ENCODE measurements at places on chromosomes 3 and 15.
A peak's percentile ranks its signal among the peaks of the same experiment; 100 is the strongest.

GRCh38 chr3:83524901-83525300, 1433.9 kb upstream of the CADM2 start:
- no peak for DNase-seq

DNA sequence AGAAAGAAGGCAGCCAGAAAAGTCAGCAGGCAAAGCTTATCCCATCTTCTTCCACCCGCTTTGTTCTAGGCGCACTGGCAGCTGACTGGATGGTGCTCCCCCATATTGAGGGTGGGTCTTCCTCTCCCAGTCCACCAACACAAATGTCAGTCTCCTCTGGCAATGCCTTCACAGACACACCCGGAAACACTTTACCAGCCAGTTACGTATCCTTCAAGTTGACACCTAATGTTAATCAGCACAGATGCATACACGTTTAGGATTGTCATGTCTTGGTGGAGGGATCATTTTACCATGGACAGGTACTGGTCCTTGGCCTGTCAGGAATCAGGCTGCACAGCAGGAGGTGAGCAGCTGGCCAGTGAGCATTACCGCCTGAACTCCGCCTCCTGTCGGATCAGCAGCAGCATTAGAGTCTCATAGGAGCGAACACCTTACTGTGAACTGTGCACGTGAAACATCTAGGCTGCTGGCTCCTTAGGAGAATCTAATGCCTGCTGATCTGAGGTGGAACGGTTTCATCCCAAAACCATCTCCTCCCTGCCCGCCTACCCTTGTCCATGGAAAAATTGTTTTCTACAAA, 59.1 kb upstream of the PYDC2 start:
- no peak for DNase-seq

DNA sequence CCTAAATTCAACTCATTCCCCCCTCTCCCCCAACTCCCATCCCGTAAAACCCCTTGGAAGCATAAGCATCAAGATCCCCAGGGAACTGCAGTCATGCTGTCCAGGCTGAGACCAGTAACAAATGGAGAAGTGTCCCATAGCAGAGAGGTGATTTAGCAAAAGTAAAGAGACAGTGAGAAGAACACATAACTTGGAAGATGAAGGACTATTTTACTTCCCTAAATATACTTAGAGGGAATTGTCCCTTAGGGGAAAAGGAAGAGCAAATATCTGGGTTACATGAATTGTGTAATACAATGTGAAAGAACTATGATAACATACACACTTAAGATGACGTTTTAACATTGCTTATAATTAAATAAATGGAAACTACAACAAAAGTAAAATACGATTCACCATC, 61.6 kb upstream of the LRRFIP2 start:
- no peak for DNase-seq

GRCh38 chr3:140292684-140293083, 357.7 kb downstream of the CLSTN2 start:
- DNase-seq = no peak

DNA sequence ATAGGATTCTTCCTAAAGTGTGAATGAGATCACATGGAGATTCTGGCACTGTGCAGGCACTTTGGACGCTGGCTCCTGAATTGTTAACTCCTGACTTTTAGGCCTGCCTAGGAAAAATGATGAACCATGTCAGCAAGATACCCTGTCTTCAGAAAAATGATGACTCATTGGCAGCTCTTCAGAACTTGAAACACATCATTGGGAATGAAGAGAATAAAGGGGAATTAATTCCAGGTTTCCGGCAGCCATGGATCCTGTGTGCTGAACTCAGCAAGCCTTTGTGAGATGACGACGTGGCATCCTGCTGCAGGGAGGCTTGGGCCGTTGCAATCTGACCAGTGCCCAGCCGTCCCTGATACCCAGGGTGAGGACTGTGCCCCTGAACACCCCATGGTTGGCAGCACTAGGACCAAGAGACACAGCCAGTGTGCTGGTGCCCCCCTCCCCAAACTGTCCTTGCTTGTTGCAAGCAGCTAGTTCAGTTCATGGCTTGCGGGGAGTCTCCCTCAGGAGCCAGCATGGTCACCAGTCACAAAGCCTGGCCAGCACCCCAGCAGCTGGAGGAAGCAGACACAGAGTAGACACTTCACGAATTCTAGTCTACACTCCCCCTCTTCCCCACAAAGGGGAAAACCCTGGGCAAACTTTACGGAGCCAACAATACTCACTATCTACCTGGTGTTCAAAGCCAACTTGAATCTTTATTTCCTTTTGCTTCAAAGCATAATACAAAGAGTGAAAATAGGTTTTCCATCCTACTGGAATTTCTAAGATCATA, 7.8 kb upstream of the LIPC start:
- peak; percentile 11 for DNase-seq

GRCh38 chr3:138260611-138261010, 69.0 kb downstream of the NME9 start:
- DNase-seq = no peak

DNA sequence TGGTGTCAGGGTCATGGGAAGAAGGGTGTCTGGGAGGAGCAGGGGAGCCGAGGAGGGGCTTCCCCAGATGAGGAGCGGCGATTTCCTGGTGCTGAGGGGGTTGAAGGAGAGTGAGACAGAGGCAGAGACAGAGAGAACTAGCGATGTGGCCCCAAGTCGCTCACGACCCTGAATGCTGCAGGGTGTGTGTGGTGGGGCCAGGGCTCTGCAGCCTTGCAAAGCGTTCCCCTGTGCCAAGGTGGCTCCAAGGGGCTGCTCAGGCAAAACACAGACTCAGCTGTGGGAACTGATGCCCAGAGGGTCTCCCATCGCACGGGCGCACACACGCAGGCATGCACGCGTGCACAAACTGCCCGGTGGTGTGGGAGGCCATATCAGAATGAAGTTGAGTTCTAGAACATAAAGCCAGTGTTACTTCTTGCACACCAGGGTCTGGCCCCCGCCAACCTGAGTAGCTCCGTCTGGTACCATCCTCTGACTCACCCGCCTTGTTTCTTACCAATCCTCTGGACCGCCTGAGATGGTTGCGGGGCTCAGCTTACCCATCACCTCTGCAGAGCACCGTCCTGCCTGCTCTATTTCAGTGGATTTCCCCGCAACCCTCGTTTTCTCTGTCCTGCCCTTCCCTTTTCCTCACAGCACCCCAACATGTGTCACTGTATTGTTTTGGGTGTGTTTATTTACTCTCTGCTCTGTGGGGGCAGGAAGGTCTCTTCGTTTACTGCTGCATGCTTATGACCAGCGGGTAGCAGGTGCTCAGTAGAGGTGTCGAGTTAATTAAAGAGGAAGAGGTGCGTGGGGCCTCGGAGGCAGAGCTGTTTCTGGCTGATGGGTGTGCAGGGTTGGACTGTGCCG, 4.5 kb downstream of the MELTF start:
- no peak for DNase-seq

DNA sequence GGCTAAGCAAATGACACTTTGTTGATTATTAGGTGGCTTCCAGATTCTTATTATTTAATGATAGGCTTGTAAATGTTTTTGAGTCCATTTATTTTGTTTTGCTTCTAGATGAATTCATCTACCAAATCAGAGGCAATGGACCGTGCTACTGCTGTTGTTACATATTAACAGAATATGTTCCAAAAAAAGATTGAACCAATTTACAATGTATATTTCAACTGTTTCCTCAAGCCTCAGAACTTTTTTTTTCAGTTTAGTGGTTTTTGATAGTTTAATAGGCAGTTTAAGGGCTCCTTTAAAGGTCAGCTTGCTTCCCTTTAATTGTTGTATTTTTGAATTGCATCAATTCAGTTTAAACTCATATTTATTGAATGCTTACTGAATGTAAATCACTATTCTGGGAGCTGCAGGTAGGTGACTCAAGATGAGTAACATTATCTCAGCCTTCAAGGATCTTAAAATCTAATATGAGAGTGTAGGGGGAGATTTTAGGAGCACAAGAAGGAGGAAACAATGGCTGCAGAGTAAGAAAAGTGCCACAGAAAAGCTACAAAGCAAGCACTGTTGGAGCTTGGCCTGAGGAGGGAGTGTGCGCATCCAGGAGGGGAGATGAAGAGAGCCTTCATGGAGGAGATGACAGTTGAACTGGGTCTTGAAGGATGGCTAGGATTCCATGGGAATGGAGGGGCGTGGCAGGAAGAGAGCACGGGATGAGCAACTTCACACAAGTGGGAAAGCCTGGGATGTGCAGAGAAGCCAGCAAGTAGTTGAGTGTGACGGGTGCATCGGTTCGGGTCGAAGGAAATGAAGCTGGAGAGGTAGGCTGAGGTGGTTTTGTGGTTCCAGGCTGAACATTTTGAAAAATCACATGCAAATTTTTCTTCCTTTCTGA, 14.7 kb downstream of the MAP2K1 start:
- DNase-seq = peak; percentile 49

DNA sequence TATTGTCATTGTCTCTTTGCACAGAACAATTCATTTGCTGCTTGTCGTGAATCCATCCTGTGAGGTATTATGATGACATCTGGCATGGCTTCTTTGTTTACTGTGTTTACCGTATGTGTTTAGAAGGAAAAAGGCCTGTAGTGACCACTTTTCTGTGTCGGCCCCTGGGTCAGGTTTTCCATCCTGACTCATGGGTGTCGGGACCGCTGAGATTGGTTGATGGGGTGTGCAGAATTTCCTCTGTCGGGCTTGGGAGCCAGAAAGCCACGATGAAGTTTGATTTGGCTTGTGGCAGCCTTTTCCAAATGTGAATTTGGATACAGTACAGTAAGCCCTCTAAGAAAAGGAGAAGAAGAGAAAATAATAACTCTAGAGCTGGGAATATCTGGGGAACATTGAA, 113.5 kb downstream of the FNDC3B start:
- DNase-seq = no peak

DNA sequence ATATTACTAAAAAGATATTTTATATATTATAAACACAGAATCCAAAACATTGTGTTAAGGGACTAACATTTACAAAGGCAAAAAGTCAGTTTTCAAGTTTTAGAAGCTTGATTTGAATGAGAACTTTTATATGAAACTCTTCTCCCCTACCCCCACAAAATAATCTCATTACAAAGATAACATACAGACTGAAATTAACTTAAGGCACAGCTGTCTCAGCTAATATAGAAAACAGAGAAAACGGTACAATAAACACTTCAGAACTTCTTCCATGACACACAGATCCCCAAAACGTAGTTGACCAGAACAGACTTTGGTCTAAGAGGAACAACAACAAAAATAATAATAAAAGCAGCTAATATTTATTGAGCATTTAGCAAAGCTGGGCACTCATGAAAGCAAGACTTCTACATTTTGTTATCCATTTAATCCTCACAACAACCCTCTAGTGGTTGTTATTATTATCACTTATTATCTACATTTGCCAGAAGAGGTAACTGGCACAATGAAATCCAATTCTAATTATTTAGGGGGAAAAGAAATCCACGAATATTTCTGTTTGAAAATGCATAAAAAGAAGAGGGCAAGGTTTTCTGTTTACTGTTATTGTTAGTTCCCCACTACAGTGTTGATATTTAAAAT, 68.1 kb downstream of the PFN2 start:
- no peak for DNase-seq

GRCh38 chr3:901953-902778, 190.7 kb upstream of the CNTN6 start:
- no peak for DNase-seq

GRCh38 chr15:100878648-100879047, 983 bp upstream of the ALDH1A3 start:
- DNase-seq = no peak

- no peak for DNase-seq
Measured at GRCh38 chr15:55587321-55588069, 650 bp downstream of the PYGO1 start.

DNA sequence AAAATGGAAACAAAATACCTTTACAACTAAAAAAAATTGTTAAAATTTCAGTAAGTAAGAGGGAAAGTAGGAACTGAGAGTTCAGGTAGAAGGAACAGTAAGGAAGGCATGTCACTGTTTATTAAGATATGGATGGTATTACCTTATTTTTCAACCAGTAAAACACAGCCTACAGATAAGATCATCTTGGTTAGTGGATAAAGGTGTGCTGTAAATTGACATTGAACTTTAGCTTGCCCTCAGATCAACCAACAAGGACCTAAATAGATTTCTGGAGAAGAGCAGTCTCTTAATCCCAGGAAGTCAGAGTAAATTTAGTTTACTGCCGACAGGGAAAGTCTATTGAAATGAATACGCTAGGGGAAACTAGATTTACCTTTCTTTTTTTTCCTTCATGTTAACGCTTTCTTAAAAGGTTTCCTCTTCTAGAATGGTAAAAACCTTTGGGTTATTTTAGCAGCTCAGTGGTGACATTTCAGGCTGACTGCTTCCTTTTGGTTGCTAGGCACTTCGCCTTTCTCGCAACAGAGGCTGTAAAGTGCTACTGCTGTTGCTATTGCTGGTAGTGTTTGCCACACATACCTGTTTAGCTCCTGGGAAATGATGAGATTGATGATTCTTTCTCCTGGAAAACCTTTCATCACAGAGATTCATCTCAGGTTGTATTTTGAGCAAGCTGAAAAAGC, 12.9 kb downstream of the DZIP3 start:
- peak; percentile 54 for DNase-seq

- DNase-seq = peak; percentile 67
Measured at GRCh38 chr15:74977599-74977998, 17.8 kb upstream of the SCAMP5 start.

DNA sequence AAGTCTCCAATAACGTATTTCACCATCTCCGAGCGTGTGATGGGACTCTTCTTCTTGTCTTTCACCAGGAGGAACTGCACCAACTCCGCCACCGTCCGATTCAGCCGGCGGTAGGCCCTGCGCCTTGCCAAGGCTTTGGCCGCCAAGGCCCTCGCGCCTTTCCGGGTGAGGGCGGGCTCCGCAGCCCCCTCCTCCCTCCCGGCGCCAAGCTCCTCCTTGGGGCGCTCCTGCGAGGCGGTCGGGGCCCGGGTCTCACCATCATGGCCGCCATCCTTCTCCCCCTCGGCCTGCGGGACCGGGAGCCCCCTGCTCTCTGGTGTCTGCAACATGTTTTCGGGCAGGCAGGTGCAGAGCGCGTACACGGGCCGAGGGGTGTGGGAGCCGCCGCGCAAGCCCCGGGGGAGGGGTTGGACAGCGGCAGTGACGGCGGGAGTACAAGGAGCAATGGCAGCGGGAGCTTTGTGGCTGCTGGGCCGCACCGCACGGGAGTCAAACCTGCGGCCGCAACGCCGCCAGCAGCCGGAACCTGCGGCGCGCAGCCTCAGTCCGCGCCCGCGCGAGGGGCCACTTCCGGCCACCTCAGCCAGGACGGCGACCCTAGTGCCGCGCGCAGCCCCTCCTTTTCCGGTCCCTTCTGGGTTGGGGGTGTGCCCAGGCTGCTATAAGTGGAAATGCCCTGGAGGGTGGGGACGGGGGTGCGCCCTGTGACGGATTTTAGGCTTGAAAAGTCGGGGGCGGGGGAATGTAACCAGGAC, at the start of gene MAGEF1:
Gene MAGEF1, minus strand, starts transcription at position 572 of the 755 bp plus-strand sequence. Its CDS starts 243 bp downstream, at position 329.
- DNase-seq = peak; percentile 83

- no peak for DNase-seq
Measured at GRCh38 chr15:81749716-81750375, 296.0 kb downstream of the MEX3B start.

All from activated CD8-positive, alpha-beta T cell treated with anti-CD3 and anti-CD28 coated beads for 36 hours (primary cell).